ENCODE measurements at places on chromosomes 1 and 21. TPM values are rescaled to one million over a fixed set of nuclear protein-coding genes. Genes with fewer than 3 reads are reported as not detected.

SYNC gene
- 37.0 TPM for polyA plus RNA-seq

EDARADD gene
- polyA plus RNA-seq, result not detected

PRR9 gene
- polyA plus RNA-seq, result not detected

KHDRBS1 gene
- polyA plus RNA-seq, result 33.2 TPM

KRTAP20-2 gene
- not detected for polyA plus RNA-seq

MMP23B gene
- not detected for polyA plus RNA-seq

TGFB2 gene
- polyA plus RNA-seq, result 6.9 TPM

CFHR2 gene
- polyA plus RNA-seq, result not detected

PPM1J gene
- 24.7 TPM for polyA plus RNA-seq

OTUD3 gene
- 1.2 TPM for polyA plus RNA-seq

OR10Z1 gene
- not detected for polyA plus RNA-seq

RAB42 gene
- not detected for polyA plus RNA-seq

TAS1R1 gene
- 0.35 TPM for polyA plus RNA-seq

PALMD gene
- 0.30 TPM for polyA plus RNA-seq

PRMT2 gene
- polyA plus RNA-seq, result 28.9 TPM

FCER1A gene
- polyA plus RNA-seq, result not detected

LAMC1 gene
- 11.3 TPM for polyA plus RNA-seq

KANK4 gene
- not detected for polyA plus RNA-seq

PTPRU gene
- polyA plus RNA-seq, result not detected

ZNF593OS gene
- not detected for polyA plus RNA-seq

FAM110D gene
- polyA plus RNA-seq, result 0.19 TPM

PLA2G2C gene
- not detected for polyA plus RNA-seq

TNNI3K gene
- 1.5 TPM for polyA plus RNA-seq

MAP3K21 gene
- 1.8 TPM for polyA plus RNA-seq

COL16A1 gene
- 1.6 TPM for polyA plus RNA-seq

WDR77 gene
- 16.2 TPM for polyA plus RNA-seq

TRIM67 gene
- polyA plus RNA-seq, result 0.95 TPM

TRIM46 gene
- 0.73 TPM for polyA plus RNA-seq

LRRC3 gene
- not detected for polyA plus RNA-seq

TSPEAR gene
- not detected for polyA plus RNA-seq

UBL4B gene
- not detected for polyA plus RNA-seq
